ENCODE measurements at places on chromosomes 13 and 19.

- no peak overlapping the region for H3K27ac ChIP-seq
- H3K4me1 ChIP-seq: no peaks in the 10 kb centered on the region
- H3K36me3 ChIP-seq: no peaks in the 10 kb centered on the region
- no peak for DNase-seq
- no peaks in the 10 kb centered on the region for H3K27me3 ChIP-seq
These were observed 115.2 kb upstream of the PEG3 start for GRCh38 chr19:56955637-56956216.

- no peaks in the 10 kb centered on the region for H3K4me1 ChIP-seq
- no peak overlapping the region for H3K27ac ChIP-seq
- no peak overlapping the region for H3K4me3 ChIP-seq
- no peaks in the 10 kb centered on the region for H3K27me3 ChIP-seq
These were observed 177.3 kb downstream of the PCDH9 start for GRCh38 chr13:67052550-67053490.

- no peak overlapping the region for H3K4me3 ChIP-seq
- no peak overlapping the region for H3K27ac ChIP-seq
- no peak for DNase-seq
These were observed 18.6 kb downstream of the NDUFB7 start for GRCh38 chr19:14553042-14553938.

- no peaks in the 10 kb centered on the region for H3K36me3 ChIP-seq
- no peak for DNase-seq
- peak overlapping the region; percentile 48 for H3K27ac ChIP-seq
- H3K4me3 ChIP-seq: no peak overlapping the region
These were observed 12.7 kb upstream of the KL start for GRCh38 chr13:33003458-33004019.

DNA sequence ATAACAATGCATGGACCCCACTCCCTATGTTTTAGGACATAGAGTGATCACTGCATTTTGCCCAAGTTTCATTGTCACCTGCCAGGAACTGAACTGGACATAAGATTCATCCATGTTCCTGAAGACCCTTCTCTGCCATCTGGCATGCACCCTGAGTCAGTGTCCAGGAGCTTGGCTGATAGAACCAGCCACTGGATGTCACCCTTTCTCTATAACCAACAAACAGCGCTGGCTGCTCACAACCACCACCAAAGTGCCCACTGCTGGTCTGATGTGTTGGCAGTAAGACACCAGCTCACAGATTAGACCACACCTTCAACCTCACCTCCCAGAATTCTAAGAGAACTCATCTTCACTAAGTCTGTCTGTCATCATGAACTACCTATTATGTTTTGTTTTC is 333.4 kb downstream of the ITGBL1 start:
- no peaks in the 10 kb centered on the region for H3K27me3 ChIP-seq
- H3K4me3 ChIP-seq: no peak overlapping the region
- H3K27ac ChIP-seq: no peak overlapping the region
- no peak for DNase-seq

GRCh38 chr13:113399755-113400149 is 35.8 kb upstream of the GRTP1 start:
- no peak for DNase-seq
- peak overlapping the region; percentile 53 for H3K27ac ChIP-seq
- no peak overlapping the region for H3K4me3 ChIP-seq
- H3K27me3 ChIP-seq: no peaks in the 10 kb centered on the region
- peaks cover 11% of the 10 kb centered on the region for H3K4me1 ChIP-seq
- H3K36me3 ChIP-seq: no peaks in the 10 kb centered on the region

DNA sequence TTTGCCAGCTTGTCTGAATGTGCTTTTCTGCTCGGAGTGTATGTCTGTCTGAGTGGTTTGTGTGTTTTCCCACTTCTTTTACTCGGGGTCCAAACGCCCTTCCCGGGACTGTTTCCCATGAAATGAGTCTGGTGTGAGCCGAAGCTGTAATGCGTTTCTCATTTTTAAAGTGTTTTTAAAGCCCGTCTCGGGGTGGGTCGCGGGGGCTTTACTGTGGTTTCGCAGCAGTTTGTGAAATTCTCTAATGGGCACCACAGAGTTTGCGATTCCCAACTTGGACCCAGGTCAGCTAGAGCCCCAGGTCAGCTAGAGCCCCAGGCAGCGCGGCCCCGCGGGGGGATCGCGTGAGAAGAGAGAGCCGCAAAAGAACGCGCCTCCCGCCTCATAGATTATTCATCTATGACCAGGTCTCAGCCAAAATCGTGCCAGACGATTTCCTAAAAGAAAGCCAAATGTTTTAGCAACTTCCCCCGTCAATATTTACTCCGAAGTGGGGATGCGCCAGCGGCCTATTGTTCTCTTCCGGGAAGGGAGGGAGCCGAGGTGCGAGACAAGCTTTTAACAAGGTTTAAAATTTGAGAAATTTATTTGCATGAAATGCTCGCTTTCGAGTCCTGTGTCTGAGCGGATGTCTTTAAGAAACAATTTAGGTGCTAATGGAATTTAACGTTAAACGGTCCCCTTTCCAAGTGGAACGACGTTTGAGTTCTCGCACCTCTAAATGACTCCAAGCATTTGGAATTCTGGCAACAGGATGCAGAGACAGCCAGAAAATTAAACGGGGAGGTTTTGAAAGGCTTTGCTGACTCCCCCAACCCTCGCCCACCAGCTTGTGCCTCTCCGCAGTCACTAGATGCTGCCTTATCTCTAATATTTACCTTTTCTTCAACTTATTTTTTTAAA is 2.2 kb downstream of the ZIC2 start:
- H3K4me3 ChIP-seq: no peak overlapping the region
- peaks cover 61% of the 10 kb centered on the region for H3K27me3 ChIP-seq
- peaks cover 7% of the 10 kb centered on the region for H3K4me1 ChIP-seq
- H3K36me3 ChIP-seq: no peaks in the 10 kb centered on the region

DNA sequence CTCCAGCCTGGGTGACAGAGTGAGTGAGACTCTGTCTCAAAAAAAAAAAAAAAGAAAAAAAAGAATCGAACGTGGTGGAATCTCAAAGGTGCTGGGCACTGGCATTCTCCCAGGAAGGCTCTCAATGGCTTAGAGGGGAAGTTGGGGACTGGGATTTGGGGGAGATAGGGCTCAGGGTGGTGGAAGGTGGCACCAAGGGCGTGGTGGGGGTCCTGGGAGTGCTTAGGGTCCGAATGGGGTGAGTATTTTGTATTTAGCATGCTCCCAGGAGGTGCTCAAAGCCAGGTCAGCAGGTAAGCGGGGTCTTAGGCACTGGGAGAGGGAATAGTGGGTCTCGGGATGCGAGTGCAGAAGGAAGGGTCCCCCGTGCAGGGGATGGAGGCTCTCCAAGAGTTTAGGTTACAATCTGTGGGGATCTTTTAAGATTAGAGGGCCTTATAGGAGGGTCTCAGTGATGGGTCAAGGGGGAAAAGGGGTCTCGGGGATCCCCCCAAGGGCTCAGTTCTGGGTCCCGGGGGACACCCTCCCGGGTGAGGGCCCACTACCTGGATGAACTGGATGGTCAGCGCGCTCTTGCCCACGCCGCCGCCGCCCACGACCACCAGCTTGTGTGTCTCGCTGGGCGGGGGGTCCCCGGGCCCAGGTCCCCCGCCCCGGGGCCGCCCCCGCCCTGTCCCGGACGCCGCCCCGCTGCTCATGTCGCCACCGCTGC is 386 bp downstream of the RRAS start:
- no peak for DNase-seq
- H3K4me1 ChIP-seq: peaks cover 24% of the 10 kb centered on the region
- H3K27ac ChIP-seq: peak overlapping the region; percentile 99
- H3K36me3 ChIP-seq: peaks cover 21% of the 10 kb centered on the region

DNA sequence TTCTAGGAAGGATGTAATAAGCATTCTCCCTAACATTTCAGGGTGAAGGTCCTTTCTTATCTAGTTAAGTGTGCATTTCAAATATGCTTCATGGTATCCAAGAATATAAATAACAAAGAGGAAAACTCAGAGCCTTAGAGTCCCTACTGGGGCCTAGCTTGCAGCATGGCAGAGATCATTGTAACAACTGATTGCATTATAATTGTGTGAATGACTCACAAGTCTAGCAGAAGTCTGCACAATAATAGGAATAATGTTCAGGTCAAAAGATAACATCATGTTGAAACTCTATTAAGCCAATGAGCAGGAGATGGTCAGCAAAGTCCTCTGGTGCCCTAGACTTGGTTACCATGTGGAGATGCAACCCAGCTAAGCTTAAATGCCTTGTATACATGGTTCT is 3.4 kb downstream of the POSTN start:
- H3K36me3 ChIP-seq: no peaks in the 10 kb centered on the region
- no peaks in the 10 kb centered on the region for H3K27me3 ChIP-seq
- DNase-seq: no peak
- no peaks in the 10 kb centered on the region for H3K4me1 ChIP-seq
- H3K4me3 ChIP-seq: no peak overlapping the region
- H3K27ac ChIP-seq: no peak overlapping the region
